ENCODE measurements at places on chromosomes 2 and 18. TPM values are rescaled to one million over a fixed set of nuclear protein-coding genes. Genes with fewer than 3 reads are reported as not detected.

The USP14 gene
- 42.2 TPM for total RNA-seq

- DNase-seq, result no peak
Measured at GRCh38 chr2:171348056-171348455, 85.7 kb downstream of the METTL8 start.

DNA sequence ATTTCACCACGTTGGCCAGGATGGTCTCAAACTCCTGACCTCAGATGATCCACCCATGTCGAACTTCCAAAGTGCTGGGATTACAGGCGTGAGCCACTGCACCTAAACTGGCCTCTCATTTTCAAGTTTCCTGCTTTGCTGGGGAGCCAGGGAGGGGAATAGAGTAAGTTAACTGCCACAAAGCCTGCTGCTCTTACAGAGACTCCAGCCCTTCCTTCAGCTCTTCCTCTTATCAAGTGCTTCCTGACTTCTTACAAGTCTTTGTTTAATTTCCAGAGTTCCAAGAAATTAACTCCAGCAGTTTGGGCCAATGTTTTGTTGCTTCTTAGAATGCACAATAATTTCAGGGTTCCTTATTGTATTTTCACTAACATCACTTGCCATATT lies 24.3 kb upstream of the UBE2F start:
- DNase-seq, result no peak

The CNTNAP5 gene
- not detected for total RNA-seq

DNA sequence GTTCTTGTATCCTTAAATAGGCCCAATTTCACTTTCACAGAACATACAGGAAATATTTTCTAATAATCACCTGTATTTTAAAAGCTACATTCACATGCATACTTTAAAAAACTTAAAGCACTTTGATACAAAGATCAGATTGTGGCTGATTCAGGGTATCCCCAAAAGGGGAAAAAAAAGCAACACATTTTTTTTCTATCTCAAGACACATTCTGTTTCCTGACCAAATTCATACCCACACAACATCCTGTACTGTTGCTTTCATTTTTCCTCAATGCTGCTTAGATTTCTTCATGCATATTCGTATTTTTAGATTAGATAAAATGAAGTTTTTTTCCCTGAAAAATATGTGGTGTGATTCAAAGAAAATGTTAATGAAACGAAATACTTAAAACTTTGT lies 122.5 kb downstream of the TMEFF2 start:
- DNase-seq, result no peak

DNA sequence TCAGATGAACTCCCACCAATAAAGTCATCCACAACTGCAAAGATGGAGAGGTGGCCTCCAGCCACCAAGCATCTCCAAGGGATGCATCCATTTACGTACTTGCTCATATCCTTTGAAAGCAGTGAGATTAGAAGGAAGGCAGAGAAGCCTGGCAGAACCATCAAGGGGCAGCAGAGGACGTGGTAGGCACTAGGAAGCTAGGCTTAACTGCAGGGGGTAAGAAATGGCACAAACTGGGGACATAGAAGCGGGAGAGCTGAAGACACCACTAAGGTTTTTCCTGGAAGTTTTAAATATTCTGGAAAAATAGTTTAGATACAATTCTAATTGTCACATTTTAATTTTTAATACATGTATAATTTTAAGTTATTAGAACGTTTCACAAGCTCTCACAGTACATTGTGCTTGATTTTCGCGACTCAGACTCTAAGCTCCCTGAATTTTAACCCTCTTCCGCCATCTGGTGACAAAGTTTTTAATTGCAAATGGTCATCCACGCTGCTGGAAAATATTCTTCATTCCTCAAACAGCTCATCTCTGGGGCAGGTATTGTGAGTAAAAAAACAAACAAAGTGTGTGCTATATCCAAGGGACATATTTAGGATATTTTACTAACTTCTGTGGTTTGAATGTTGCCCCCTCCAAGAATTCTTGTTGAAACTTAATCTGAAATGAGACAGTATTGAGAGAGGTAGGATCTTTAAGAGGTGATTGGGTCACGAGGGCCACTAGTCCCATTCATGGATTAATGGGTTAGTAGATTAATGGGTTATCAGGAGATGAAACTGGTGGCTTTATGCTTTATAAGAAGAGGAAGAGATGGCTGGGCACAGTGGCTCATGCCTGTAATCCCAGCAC lies 1.6 kb upstream of the PSTPIP2 start:
- DNase-seq, result no peak

The PCARE gene
- total RNA-seq, result 1.9 TPM

The STPG4 gene
- total RNA-seq, result 0.29 TPM

DNA sequence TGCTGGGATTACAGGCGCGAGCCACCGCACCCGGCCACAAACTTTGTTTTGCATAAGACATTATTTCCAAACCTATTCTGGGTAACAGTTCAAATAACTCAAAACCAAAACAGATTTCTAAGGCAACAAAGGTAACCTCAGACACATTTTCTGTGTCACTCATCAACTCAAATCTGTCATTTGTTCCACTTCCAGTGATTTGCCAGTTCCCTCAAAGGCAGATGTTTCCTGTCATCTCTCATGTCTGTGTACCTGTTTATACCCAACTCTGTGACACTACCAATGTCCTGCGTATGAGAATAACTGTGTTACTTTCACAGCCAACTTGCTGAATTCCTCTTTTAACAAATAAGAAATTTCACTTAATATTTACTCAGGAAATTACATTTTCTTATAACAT lies 54.4 kb downstream of the SCN3A start:
- DNase-seq, result no peak

All from right cardiac atrium (tissue), 5 donors.